ENCODE measurements at places on chromosomes 2 and 18.

DNA sequence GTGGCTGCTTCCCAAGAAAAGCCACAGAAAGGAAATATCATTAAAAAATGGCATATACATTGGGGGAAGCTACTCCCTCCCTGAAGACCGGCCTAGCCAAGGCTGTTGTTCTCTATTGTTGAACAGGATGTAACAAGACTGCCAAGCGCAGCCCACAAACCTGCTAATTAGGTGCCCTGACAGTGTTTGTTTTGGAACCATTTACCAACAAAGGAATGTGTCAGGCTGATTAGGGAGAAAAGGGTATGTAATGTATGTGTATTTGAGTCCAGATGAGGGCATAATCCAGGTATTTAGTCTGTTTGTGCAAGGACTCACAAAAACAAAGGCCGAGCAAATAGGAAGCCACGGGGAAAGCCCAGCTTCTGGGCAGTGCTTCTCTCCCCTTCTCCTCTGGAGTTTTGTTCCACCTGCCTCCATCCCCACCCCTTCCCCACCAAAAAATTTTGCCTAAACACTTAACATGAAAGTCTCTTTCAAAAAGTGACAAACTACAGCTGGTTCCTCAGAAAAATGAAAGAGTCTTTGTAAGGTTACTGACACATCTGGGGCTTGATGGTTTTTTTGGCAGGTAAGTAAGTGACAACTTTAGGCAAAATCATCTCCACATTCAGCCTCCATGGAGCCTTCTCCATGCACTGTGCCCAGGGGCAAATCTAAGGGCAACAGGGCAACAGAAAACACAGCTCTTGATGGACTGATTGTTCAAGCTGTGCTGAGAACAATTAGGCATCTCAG is 78.3 kb upstream of the FZD5 start:
- DNase-seq = peak; percentile 23

DNA sequence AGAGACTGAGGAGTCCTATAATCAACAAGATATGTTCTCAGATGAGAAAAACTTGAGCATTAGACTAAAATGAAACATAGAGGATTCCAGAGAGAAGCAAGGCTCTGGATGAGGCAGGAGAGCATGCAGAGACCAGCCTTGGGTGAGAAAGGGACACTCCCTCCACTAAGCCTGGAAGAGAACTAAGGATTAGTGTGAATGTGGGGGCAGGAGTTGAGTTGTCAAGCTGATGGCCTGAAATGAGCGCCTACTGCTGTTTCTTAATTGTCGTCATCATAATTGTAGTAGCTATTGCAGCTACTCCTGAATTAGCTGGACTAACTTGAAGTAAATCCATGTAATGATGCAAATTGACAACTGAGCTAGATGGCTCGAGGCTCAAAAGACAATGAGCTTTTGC is 114.1 kb downstream of the PKP4 start:
- DNase-seq = no peak

DNA sequence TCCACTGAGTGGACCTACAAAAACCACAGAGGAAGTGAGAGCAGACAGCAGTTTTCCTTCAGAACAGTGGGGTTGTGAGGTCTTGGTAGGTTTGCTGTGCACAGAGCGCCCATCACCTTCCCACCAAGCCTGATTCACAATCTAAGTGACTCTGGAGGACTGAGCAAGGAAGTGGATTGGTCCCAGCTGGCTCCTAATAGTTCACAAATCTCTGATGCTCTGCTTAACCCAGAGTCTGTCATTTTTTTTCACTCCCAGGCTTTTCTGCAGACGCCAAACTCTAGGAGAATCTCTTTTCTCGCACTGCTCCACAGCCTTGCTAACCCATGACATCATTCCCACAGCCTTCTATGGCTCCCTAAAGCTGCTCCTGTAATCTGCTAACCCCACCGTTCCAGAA is 280.4 kb downstream of the C1D start:
- no peak for DNase-seq

- no peak for DNase-seq
These were observed 29.9 kb upstream of the RMDN2 start for GRCh38 chr2:37895140-37895539.

- no peak for DNase-seq
These were observed 66.5 kb downstream of the PXDN start for GRCh38 chr2:1677821-1678165.

- no peak for DNase-seq
These were observed 23.0 kb downstream of the BIN1 start for GRCh38 chr2:127083819-127084503.

GRCh38 chr2:150255528-150255927 is 231.9 kb downstream of the RND3 start:
- DNase-seq = no peak

- no peak for DNase-seq
These were observed 57.5 kb downstream of the AAK1 start for GRCh38 chr2:69585855-69586555.

DNA sequence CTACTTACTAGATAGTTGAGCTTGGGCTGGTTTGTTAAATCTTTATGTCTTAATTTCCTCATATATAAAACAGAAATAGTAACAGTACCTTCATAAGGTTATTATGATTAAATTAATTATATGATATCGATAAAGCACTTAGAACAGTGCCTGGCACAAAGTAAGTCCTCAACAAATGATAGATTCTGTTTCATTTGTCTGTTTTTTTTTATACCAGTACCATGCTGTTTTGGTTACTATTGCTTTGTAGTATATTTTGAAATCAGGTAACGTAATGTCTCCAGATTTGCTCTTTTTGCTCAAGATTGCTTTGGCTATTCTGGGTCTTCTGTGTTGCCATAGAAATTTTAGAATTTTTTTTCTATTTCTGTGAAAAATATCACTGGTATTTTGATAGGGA is 66.3 kb downstream of the DYM start:
- no peak for DNase-seq

DNA sequence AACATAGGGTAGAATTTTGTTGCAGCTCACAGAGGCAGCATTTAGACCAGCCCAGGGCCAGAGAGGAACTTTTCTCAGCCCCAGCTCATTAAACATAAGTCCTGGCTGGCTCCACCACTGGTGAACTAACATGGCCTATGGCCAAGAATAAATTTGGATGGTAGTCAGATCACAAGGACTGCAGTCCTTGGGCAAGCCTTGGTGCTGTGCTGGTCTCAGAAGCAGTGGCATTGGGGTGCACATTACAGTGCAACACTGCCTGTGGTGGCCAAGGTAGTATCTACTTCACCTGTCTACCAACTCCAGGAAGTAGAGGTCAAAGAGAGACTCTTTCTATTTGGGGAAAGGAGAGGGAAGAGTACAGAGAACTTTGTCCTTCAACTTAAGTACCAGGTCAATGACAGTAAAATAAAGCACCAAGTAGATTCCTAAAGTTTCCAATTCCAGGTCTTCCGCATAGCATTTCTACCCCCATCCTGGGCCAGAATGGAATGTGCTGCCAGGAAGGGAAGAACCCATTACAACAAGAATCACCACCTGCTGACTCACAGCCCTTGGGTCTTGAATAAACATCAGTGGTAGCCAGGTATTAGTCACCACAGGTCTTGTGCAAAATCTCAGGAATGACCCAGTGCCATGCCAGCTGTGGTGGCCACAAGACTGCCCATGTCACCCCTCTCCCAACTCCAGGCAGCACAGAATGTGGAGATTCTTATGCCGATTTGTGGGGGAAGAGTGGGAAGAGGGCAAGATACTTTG is 155.4 kb upstream of the FSIP2 start:
- DNase-seq = peak; percentile 81

- no peak for DNase-seq
These were observed 7.5 kb upstream of the CPS1 start for GRCh38 chr2:210548878-210549384.

- no peak for DNase-seq
These were observed 1003.7 kb upstream of the GYPC start for GRCh38 chr2:125652280-125652679.

DNA sequence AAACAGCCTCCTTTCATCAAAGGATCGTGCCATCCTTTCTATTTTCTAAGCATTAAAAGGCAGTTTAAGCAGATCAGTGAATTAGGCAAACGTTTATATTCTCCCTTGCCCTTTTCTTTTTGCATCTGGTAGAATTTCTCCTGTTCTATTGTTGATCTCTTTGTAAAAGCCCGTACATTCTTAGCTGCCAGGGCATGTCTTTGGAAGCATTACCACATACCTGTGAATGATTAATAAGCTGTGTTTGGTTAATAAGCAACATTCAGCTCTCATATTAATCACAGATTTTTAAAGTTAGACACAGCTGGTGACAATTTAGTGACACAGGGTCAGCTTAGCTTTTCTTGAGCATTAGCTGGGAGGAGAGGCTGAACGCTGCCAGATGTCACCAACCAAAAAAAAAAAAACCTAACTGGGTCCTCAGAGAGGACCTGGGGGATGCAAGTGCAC is 33.8 kb upstream of the CYP1B1 start:
- DNase-seq = no peak

- DNase-seq = no peak
These were observed 13.0 kb upstream of the APCDD1 start for GRCh38 chr18:10441472-10441871.

DNA sequence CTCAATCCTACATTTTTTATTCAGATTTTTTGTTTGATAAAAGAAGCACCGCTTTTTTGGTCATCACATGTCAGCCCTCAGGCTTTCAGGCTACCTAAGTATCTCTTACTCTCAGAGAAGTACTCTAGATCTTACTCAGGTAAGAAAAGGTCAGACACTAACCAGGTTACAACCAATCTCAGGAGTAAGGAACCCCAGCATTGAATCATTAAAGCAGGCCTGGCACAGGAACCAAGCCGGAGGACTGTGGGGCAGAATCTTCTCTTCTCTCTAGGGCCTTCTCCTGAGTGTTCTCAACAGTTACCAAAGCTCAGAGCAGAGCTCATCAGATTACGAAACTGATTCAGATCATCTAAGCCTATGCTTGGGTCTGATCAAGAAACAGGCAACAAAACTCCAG is 28.2 kb downstream of the RBMS1 start:
- DNase-seq = no peak

GRCh38 chr2:3627500-3628100 is 30.4 kb upstream of the ALLC start:
- DNase-seq = no peak

GRCh38 chr18:76491473-76491775 is 3.6 kb downstream of the ZNF516 start:
- peak; percentile 90 for DNase-seq

- no peak for DNase-seq
These were observed 93.4 kb downstream of the DOCK10 start for GRCh38 chr2:224948859-224949258.

GRCh38 chr2:9949992-9950520 is 1.4 kb upstream of the GRHL1 start:
- DNase-seq = no peak
